Activated CD4-positive, alpha-beta T cell treated with anti-CD3 and anti-CD28 coated beads for 4 hours (primary cell): ENCODE measurements at places on chromosomes 11 and 22.

- DNase-seq = no peak
Observed at GRCh38 chr11:70244698-70245097, 25.8 kb upstream of the PPFIA1 start.

- DNase-seq = no peak
Observed at GRCh38 chr11:92793189-92793588, 176.3 kb upstream of the MTNR1B start.

DNA sequence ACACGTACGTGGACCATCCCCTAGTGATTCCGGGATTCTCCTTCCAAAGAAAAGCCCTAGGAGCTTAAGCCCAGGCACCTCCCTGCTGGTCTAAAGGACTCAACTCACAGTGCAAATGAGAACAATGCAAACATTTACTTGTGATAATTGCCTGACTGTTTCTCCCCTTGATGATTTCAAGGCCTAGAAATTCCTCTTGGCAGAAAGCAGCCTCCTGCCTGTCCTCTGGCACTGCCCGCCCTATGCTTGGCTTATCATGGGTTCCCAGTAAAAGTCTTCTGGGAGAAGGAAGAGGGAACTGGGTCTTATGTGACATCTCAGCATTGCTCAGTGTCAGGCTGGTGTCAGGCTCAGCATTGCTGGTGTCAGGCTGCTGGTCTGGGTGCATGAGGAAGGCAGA, 351.8 kb downstream of the SHANK2 start:
- DNase-seq = no peak

GRCh38 chr22:27041745-27042310, 384.4 kb downstream of the MIAT start:
- DNase-seq = no peak

DNA sequence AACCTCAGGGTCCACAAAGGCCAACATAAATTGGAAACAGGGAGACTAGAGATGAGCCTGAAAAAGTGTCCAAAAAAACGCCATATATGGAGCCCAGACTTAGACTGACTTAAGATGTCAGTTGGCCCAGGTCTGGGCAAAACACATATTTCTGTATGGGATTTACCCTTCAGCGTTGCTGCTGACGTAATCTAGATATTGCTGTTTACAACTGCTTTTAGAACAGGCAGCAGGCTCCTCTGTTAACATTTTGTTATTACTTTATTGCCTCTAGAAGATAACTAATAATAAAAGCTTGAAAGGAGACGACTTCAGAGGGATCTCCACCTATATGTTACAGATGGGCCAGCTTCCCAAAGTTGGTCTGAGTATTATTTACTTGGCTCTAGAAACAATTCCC, 8.7 kb downstream of the ME3 start:
- DNase-seq = no peak

DNA sequence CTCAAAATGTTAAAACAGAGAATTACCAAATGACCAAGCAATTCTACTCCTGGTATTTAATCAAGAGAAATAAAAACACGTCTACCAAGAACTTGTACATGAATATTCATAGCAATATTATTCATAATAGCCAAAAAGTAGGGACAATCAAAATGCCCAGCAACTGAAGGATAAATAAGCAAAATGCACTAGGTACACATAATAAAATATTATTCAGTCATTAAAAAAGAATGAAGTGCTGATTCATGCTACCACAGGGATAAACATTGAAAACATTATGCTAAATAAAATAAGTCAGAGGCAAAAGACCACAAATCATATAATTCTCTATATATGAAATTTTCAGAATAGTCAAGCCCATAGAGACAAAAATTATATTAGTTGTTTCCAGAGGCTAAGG, 24.8 kb downstream of the ARHGAP32 start:
- DNase-seq = no peak

DNA sequence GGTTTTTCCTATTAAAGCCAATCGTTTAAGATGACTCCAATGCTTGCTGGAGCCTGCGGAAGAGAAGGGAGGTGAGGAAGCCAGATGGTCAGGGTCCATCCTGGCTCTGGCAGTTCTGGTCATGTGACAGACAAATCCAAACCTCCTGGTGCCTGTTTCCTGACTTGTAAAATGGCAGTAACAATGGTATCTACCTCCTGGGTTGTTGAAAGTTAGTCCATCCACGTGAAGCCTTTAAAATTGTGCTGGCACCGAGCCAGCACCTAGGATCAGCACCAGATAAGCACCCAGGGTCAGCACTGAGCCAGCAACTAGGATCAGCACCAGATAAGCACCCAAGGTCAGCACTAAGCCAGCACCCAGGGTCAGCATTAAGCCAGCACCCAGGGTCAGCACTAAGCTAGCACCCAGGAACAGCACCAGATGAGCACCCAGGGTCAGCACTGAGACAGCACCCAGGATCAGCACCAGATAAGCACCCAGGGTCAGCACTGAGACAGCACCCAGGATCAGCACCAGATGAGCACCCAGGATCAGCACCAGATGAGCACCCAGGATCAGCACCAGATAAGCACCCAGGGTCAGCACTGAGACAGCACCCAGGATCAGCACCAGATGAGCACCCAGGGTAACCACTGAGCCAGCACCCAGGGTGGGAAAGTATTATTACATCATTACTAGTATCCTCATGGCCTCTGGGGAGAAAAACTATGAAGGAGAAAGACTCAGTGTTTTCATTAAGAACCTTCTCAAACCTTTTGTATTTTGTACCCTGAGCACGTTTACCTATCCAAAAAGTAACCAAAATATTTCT, 17.2 kb downstream of the KIAA0930 start:
- no peak for DNase-seq

GRCh38 chr11:104127828-104128227, 36.1 kb downstream of the PDGFD start:
- no peak for DNase-seq

DNA sequence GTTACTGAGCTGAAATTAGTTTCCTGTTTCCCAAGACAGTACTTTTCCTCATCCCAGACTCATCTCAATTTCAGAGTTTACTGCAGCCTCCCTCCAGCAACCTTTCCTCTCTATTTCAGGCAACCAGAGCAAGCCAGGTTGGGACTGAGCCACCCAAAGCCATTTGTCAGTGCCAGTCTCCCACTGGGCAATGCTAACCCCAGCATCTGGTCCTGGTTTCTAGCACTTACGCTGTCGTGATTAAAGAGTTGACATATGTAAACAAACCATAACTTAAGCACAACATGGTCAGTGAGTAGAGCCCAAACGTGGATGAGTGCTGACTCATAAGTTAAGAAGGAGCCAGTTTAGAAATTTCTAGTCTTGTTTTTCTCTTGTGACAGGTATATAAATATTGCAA, 119.6 kb upstream of the BLID start:
- DNase-seq = no peak

- peak; percentile 56 for DNase-seq
Observed at GRCh38 chr11:2892215-2892966, 6.8 kb upstream of the CDKN1C start.

DNA sequence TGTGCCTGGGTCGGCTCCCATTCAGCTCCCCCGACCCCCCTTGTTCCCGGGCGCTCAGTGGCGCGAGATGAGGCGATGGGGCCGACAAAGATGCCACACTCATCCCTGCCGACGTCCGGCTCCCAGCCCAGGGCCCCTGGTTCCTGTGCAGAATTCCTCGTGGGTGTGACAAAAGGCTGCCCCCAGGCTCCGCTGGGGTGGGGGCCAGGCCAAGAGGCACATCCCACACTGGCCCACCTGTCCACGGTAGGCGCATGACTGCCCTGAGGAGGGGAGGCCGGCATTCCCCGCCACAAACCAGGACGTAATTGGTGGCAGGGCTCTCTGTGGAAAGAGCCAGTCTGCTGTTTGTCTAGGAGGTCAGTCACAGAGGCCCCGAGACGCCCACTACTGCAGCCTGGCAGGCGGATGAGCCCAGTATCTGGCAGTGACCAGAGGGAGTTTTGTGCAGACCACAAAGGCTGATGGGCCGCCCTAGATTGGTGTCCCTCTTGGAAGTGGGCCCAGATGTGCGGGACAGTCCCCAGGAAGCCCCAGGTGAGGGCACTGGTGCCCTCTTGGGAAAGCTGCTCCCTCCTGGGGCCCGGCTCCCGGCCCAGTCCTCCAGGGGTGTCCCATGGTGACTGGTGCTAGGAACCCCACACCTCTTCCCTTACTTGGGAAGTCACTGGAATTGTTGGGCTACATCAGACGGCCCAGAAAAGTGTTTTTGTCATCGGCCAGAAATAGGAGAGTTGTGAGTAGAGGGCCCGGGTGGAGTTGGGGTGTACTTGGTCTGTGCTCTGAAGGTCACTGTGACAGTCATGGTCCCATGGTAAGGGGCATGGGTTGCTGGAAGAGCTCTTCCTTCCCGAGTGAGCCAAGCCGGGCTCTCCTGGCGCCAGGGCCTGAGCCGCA, 5.8 kb downstream of the CCND1 start:
- no peak for DNase-seq

DNA sequence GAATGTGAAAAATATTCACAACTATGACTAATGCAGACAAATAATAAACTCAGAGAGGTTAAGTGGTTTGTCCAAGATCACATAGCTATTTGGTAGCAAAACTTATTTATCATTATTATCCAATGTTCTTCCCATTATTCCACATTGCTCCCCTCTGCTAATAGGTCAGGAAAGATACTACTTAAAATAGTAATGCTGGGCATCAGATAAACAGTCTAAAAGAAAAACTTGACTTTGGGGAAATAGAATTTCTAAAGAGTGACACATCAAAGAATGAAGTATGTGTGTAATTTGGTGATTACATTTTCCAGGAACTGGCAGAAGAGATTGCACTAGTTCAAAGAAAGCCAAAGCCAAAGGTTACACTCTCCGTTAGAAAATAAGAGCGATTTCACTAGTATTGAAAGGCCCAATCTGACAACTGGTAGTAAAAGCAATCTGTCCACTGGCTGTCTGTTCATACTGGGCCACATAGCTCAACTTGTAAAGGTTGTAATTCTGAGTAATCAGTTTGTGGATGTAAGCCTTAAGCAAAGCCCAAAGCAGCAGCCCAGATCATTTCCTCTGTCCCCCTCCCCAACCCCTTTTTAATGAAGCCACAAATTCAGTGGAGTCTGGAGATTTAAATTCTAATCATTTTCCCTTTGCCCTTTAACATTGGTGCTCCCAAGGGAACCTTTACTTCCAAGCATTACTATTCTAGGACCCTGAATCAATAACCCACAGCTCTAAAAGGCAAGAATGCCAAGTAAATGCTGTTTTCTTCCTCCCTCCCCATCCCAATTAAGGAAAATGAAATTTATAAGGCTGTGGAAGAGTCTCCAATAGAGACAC, 283.5 kb downstream of the TTC28 start:
- DNase-seq = no peak

GRCh38 chr11:34263441-34264091, 94.2 kb downstream of the ABTB2 start:
- DNase-seq = no peak

DNA sequence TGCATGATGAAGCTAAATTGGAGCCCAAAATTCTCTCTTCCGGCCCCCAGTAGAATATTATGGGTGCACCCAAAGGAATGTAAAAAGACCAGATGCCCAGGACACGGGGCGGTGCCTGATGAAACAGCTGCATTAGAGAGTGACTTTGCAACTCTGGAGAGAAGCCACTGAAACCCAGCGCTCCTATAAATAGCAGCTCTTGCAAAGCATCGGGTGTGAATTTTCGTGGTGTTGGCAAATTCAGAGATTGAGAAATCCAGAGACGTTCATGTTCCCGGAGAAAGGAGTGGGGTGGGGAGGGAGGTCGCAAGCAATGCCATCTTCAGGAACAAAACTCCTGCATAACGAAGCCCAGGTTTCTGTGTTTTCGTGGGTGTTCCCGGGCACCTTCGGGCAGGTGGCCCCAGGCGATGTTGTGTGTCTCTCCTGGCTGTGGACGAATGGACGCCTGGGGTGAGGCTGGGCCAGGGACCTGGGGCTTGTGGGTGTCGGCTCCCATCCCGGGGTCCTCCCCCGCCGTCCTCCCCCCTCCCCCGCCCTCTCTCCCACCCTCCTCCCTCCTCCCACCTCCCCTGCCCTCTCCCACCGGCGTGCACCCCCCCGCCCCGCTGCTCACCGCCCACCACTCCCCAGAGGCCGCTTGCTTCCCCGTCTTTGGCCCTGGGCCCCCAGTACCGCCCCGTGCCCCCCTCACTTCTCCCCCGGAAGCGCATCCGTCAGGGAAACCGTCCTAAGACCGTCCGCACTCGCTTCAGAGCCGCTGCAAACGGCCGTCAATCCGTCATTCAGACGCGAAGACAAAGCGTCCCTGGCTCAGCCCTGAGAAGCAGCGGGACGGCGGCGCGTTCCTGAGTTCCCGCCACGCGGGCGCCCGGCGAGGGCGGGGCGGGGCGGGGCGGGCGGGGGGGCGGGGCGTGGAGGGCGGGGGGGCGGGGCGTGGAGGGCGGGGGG, 26.7 kb upstream of the TOLLIP start:
- peak; percentile 42 for DNase-seq

GRCh38 chr22:44574057-44574639, 76.1 kb upstream of the RTL6 start:
- DNase-seq = no peak

- DNase-seq = no peak
Observed at GRCh38 chr11:35907648-35908431, 36.0 kb upstream of the LDLRAD3 start.

- DNase-seq = no peak
Observed at GRCh38 chr11:106262852-106263251, 185.4 kb downstream of the AASDHPPT start.

DNA sequence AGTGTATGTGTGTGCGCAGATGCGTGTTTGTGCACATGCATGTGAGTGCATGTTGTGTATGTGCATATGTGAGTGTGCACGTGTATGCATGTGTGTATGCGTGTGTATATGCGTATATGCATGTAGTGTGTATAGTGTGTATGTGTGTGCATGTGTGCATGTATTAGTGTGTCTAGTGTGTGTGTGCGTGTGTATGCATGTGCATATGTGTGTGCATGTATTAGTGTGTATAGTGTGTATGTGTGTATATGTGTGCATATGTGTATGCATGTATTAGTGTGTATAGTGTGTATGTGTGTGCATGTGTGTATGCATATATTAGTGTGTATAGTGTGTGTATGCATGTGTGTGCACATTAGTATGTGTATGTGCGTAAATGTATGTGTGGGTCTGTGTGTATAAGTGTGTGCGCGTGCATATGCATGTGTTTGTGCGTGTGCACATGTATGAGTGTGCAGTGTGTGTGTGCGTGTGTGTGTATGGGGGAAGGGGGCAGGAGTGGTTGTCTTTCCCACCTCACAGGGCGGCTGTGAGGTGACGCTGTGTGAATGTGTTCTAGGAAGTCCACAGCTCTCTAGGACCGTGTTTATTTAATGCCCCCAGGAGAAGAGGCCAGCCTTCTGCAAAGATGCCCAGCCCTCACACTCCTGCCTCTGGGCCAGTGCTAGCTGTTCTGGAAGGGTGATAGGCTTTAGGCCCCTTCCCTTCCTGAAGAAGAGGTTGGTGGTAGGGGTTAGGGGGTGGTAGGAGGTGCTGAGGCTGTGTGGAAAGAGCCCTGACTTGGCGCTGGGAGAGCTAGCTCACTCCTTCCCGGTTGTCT, 114.6 kb downstream of the CEP164 start:
- DNase-seq = no peak

DNA sequence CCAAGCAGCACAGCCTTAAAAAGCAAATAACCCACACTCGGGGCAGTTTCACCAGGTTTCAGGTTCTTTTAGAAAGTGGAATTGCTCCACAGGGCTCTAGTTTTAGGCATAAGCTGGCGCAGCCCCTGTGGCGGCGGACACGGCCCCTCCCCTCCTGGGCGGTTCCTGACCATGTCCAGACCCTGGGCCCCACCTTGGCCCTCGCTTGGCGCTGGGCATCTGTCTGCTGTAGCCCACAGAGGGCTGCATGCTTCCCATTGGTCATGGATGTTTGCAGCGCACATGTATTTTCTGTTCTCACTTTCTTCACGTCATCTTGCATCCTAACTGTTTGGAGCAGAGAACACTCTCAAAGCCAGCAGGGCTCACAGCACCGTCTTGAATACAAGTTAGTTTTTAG, 244.3 kb downstream of the BRD1 start:
- DNase-seq = no peak

- DNase-seq = no peak
Observed at GRCh38 chr22:43036282-43036829, 21.4 kb upstream of the PACSIN2 start.
